ENCODE measurements at places on chromosomes 13 and 19. TPM values are rescaled to one million over a fixed set of nuclear protein-coding genes. Genes with fewer than 3 reads are reported as not detected.

CYP2A7 gene
- total RNA-seq: not detected

PGPEP1 gene
- total RNA-seq: 39.4 TPM

MUC16 gene
- 0.07 TPM for total RNA-seq

ZNF235 gene
- 5.4 TPM for total RNA-seq

ELANE gene
- not detected for total RNA-seq

LRRC63 gene
- 0.20 TPM for total RNA-seq

SHISA7 gene
- total RNA-seq: not detected

CYP2S1 gene
- total RNA-seq: not detected

STK24 gene
- 141 TPM for total RNA-seq

PRKD2 gene
- total RNA-seq: 171 TPM

Data from CD4-positive, CD25-positive, alpha-beta regulatory T cell (primary cell).